ENCODE measurements at places on chromosomes 6 and 20. TPM values are rescaled to one million over a fixed set of nuclear protein-coding genes. Genes with fewer than 3 reads are reported as not detected.

CGA gene
- 0.58 TPM for total RNA-seq

DST gene
- 49.8 TPM for total RNA-seq

MUC22 gene
- total RNA-seq: 0.02 TPM

ESR1 gene
- total RNA-seq: not detected

FRMD1 gene
- 0.05 TPM for total RNA-seq
